Common myeloid progenitor, CD34-positive (primary cell): ENCODE measurements at places on chromosomes 6 and 20.

DNA sequence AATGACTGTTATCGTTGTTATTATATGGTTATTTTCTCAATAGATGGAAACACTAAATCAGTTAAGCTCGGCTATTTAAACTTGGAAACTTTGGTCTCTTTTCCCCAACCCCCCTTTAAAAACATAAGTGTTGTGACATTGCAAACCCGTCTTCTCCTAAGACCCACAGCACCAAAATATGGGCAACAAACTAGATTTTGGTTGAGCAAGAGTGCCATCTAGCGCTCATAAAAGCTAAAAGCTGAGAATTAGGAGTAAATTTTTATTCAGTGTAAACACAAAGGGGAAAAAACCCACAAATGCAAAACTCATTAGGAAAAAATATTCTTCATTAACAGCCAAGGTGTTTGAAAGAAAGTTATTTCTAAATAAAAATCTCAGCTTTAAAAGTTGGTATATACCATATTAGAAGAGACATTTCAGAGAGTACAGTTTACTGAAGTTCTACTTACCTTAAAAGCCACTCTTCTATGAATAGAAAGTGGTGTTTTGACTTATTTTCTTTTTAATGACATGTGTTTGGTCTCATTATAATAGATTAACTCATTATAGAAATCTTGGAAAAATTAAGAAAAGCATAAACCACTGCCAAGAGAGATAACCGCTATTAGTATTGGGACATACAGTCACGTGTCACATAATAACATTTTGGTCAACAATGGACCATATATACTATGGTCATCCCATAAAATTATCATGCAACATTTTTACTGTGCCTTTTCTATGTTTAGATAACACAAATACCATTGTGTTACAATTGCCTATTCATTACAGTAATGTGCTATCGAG is 21.1 kb downstream of the SESN1 start:
- peak; percentile 89 for DNase-seq
- no peaks in the 10 kb centered on the region for H3K27me3 ChIP-seq
- H3K4me1 ChIP-seq = peaks cover 4% of the 10 kb centered on the region
- H3K36me3 ChIP-seq = no peaks in the 10 kb centered on the region
- H3K27ac ChIP-seq = no peak overlapping the region
- no peak overlapping the region for H3K4me3 ChIP-seq

GRCh38 chr6:17877895-17878440 is 109.5 kb downstream of the KIF13A start:
- no peak overlapping the region for H3K4me3 ChIP-seq
- no peaks in the 10 kb centered on the region for H3K36me3 ChIP-seq
- peaks cover 4% of the 10 kb centered on the region for H3K4me1 ChIP-seq
- no peaks in the 10 kb centered on the region for H3K27me3 ChIP-seq

GRCh38 chr6:130625825-130626527 is 201.2 kb upstream of the SMLR1 start:
- no peak overlapping the region for H3K4me3 ChIP-seq
- H3K36me3 ChIP-seq = no peaks in the 10 kb centered on the region
- no peak overlapping the region for H3K27ac ChIP-seq
- H3K4me1 ChIP-seq = no peaks in the 10 kb centered on the region
- H3K27me3 ChIP-seq = no peaks in the 10 kb centered on the region

- no peaks in the 10 kb centered on the region for H3K36me3 ChIP-seq
- H3K4me3 ChIP-seq = peak overlapping the region; percentile 38
- H3K4me1 ChIP-seq = peaks cover 24% of the 10 kb centered on the region
Measured at GRCh38 chr6:139323511-139324300, 31.9 kb upstream of the TXLNB start.

- H3K4me3 ChIP-seq = no peak overlapping the region
- H3K27me3 ChIP-seq = no peaks in the 10 kb centered on the region
- no peaks in the 10 kb centered on the region for H3K4me1 ChIP-seq
- H3K36me3 ChIP-seq = no peaks in the 10 kb centered on the region
- H3K27ac ChIP-seq = no peak overlapping the region
Measured at GRCh38 chr20:43028470-43028869, 161.2 kb downstream of the PTPRT start.

DNA sequence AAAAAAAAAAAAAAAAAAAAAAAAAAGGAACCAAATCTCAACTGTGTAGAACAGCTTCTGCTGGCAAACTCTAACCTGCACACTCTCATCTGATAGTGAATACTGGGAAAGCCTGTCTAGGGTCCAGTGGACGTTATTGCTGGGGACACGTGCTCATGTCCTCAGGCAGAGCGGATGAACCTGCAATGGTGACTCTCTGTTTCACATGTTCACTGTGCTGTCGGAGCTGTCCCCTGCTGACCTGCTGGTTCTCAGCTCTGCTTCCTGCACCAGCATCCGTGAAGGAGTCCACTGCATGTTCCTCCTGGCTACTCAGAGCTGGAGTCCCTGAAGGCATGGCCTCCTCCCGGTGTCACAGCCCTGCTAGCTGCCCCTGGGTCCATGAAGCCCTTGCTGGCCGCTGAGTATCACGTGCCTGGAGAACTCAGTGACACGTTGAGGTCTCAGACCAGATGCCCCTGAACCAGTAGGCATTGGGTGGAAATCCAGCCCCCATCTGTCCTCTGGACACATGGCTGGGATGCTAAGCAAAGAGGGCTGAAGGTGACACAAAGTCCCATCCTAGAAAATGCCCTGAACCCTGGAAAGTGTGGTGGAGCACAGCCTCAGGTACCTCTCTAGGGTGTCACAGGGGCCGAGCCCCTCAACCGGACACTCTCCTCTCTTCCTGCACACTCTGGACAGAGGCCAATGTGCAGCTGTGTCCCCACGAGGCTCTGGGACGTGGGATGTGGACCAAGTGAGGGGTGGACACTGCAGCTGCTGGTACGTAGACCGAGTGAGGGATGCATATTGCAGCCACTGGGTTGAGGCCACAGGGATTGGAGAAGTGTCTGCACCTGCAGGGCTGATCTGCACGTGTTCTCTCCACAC is 54.9 kb upstream of the FRMD1 start:
- no peak overlapping the region for H3K4me3 ChIP-seq
- no peak for DNase-seq
- no peak overlapping the region for H3K27ac ChIP-seq
- peaks cover 5% of the 10 kb centered on the region for H3K27me3 ChIP-seq
- H3K4me1 ChIP-seq = no peaks in the 10 kb centered on the region

GRCh38 chr20:37202267-37202943 is 23.1 kb upstream of the MROH8 start:
- DNase-seq = peak; percentile 51
- no peaks in the 10 kb centered on the region for H3K4me1 ChIP-seq
- H3K36me3 ChIP-seq = peaks cover 81% of the 10 kb centered on the region
- H3K4me3 ChIP-seq = no peak overlapping the region
- no peaks in the 10 kb centered on the region for H3K27me3 ChIP-seq

- H3K36me3 ChIP-seq = no peaks in the 10 kb centered on the region
- no peaks in the 10 kb centered on the region for H3K27me3 ChIP-seq
- H3K4me3 ChIP-seq = no peak overlapping the region
- no peak overlapping the region for H3K27ac ChIP-seq
Measured at GRCh38 chr6:15410126-15410391, 164.2 kb downstream of the JARID2 start.

- peaks cover 70% of the 10 kb centered on the region for H3K4me1 ChIP-seq
- no peaks in the 10 kb centered on the region for H3K27me3 ChIP-seq
- no peak for DNase-seq
- H3K4me3 ChIP-seq = no peak overlapping the region
- H3K36me3 ChIP-seq = no peaks in the 10 kb centered on the region
Measured at GRCh38 chr20:53937339-53937741, 133.1 kb downstream of the BCAS1 start.

GRCh38 chr20:16125816-16126215 is 447.4 kb downstream of the KIF16B start:
- H3K4me3 ChIP-seq = no peak overlapping the region
- DNase-seq = no peak
- H3K27me3 ChIP-seq = no peaks in the 10 kb centered on the region
- no peak overlapping the region for H3K27ac ChIP-seq
- no peaks in the 10 kb centered on the region for H3K4me1 ChIP-seq

DNA sequence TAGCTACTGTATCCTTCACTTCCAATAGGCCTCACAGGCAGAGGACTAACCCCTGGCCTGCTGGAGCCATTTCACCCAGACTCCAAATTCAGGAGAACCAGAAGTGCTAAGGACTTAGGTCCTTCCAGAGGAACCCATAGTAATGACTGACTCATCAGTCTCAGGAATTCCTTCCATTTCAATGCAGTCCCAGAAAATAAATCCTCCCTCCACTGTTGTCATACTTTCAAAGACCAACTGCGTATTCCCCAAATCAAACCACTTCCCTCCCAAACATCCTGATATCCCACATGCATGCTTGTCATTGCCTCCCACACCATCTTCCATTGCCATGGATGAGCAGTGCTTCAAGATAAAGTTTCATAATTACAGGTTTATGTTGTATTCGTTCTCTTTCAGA is 31.8 kb upstream of the NT5E start:
- H3K36me3 ChIP-seq = no peaks in the 10 kb centered on the region

DNA sequence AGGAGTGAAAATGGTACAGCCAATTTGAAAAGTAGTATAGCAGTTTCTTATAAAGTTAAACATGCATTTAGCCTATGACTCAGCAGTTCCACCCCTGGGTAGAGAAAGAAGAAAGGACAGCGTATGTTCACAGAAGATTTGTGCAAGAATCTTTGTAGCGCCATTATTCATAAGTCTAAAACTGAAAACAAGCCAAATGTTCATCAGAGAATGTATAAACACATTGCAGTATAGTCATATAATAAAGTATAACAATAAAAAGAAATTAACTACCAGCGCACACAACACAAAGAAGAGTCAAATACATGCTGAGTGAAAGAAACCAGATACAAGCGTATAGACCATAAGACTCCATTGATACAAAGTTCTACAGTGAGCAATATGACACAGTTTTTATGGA is 294.0 kb downstream of the SAMD5 start:
- H3K36me3 ChIP-seq = no peaks in the 10 kb centered on the region
- no peaks in the 10 kb centered on the region for H3K27me3 ChIP-seq
- H3K4me3 ChIP-seq = no peak overlapping the region
- no peak for DNase-seq

DNA sequence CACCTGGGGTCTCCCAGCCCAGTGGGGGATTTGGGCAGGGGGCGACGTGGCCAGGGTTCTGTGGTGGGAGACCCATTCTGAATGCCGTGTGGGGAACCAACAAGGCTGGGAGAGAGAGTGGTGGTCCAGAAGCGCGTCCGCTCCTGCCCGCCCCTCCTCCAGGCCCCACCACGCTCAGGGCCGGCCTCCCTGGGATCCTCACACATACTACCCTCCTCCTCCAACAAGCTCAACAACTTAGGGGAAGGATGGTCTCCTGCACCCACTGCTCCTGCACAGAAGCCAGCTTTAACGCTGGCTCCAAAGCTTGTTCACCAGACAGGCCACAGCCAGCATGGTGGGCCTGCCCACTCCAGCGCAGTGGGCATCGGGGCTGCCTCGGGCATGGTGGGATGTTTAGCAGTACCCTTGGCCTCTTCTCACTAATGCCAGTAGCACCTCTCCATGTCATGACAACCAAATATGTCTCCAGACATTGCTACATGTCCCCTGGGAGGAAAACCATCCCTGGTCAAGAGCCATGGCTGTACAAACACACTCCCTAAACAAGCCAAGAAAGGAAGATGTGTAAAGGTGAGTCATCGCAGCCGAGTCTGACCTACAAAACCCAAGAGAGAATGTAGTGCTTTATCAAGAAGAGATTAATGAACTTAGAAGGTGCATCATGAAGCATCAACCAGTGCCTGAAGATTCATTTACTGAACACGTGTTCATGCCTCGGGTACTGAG is 75.7 kb downstream of the BMP7 start:
- H3K27ac ChIP-seq = no peak overlapping the region
- no peaks in the 10 kb centered on the region for H3K36me3 ChIP-seq
- no peaks in the 10 kb centered on the region for H3K27me3 ChIP-seq
- H3K4me3 ChIP-seq = no peak overlapping the region
- no peaks in the 10 kb centered on the region for H3K4me1 ChIP-seq
- no peak for DNase-seq

DNA sequence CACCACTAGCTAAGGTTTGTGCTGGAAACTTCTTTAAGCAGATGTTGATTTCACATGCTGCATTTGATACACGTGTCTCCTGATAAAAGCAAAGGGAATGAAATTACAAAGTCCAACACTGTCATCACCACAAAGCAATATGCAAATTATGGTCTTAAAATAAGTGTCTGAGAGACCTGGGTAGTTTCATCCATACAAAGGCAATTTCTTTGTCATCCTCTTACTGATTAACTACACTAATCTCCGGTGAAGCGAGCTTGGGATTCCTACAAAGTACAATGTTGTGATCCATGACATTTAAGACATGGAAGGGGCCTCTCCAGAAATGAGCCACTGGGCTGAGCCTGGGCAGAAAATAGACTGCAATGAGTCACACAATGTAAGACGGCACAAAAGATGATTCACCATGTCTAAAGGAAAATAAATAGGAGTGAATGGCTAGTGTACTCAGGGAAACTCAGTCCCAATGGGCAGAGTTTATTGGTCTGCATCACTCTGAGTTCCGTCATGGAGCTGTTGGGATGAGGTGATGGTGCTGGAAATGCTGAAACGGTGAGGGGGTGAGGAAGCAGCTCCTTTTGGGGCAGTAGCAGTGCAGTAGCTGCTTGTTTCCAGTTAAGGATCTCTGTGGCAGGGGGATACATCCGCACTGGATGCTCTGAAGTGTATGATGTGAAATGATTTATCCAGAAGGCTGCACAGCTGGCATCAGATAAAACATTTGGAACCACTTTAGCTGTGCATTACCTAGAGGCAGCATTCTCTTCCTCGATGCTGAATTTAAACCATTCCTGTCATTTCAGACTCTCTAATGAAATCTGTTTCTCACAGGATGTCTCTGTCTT is 103.3 kb downstream of the IBTK start:
- no peak for DNase-seq
- H3K4me3 ChIP-seq = no peak overlapping the region
- no peaks in the 10 kb centered on the region for H3K27me3 ChIP-seq
- no peaks in the 10 kb centered on the region for H3K4me1 ChIP-seq
- H3K27ac ChIP-seq = no peak overlapping the region

DNA sequence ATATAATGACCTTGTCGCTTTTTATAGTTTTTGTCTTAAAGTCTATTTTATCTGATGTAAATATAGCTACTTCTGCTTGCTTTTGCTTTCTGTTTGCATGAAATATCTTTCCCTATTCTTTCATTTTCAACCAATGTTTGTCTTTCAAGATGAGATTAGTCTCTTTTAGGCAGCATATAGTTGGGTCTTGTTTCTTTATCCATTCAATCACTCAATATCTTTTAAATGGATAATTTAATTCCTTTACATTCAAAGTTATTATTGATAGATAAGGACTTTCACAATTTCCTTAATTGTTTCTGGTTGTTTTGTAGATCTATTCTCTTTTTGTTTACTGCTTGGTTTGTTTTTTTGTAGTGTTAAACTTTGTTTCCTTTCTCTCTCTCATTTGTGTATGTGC is 43.5 kb upstream of the TPD52L1 start:
- H3K4me1 ChIP-seq = no peaks in the 10 kb centered on the region
- no peaks in the 10 kb centered on the region for H3K27me3 ChIP-seq
- H3K4me3 ChIP-seq = no peak overlapping the region
- H3K36me3 ChIP-seq = no peaks in the 10 kb centered on the region
- H3K27ac ChIP-seq = no peak overlapping the region
